ENCODE measurements at places on chromosomes 5 and 9.

GRCh38 chr5:41414598-41414997 is 95.8 kb downstream of the PLCXD3 start:
- DNase-seq: no peak

DNA sequence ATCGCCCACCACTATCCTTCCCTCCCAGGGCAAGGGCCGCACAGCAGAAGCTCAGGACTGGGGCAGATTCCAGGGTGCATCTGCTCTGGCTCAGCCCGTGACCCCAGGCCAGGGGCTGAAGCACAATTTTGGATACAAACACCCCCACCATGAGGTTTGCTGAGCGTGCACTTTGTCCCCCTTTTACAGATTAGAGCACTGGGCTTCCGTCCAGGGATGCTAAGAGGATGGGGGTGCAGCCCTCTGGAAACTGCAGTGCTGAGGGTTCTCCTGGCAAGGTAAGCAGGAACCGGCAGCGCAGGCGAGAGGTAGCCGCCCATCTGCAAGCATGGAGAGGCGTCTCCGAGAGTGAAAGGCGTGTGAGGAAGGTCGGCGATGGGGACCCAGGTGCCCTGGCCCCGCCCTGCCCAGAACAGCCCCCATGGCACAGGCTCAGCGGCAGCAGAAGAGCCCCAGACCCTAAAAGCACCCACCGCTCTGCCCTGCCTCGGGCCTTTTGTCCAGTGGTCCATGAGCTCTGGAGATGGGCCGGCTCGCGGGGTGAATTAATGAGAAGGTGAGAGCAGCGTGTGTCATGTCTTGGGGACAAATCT is 54.5 kb upstream of the OLFM1 start:
- DNase-seq: no peak

DNA sequence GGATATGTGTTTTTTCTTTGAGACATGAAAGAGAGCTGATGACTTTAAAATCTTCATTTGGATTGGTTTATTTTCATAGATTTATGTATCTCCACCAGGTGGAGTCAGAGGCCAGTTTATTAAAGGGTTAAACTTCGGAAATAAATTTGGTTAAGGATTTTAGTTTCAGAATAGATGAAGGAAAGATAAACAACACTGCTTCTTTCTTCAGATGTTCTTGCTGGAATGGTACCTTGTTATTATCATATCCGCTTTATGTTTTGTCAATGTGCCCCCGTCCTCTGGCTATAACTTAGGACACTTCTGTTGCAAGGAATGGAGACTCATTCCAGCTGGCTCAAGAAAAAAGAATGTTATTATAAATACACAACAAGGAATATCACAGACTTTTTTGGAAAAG is 81.2 kb downstream of the ALDH1A1 start:
- no peak for DNase-seq

- no peak for DNase-seq
Observed at GRCh38 chr5:756171-756570, 28.4 kb downstream of the ZDHHC11B start.

- DNase-seq: no peak
Observed at GRCh38 chr9:132878695-132879456, at the start of gene SPACA9. Gene SPACA9 (plus strand): TSS chr9:132878898. CDS start chr9:132883948, 5,050 bp downstream.

DNA sequence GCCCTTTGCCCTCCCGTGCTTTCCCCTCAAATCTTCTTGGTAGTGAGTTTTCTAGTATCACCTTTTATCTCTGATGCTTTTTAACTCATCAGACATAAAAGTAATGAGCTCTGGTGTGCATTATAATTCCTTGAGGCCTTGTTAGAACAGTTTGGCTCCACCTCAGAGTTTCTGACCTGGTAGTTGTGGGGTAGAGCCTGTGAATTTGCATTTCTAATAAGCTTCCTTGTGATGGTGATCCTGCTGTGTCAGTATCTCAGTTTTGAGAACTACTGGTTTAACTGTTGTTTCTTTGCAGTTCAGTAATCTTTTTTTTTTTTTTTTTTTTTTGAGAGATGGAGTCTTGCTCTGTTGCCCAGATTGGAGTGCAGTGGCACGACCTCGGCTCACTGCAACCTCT is 31.1 kb downstream of the UBE2D2 start:
- no peak for DNase-seq

DNA sequence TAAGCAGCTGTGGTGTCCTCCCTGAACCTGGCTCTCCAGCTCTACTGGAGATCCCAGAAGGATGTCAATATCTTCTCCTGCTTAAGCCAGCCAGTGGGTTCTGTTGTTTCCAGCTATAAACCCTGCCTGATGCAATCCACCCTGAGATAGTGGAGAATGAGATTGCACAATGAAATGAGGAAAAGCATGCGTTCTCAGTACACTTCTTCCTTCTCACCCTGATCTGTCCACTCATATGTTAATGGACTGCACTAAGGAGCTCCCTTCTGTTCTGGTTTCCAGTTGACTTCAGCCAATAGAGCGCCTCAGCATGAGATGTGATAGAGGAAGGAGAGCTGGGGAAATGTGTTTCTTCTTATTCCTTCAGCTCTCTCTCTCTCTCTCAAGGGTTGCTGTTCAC is 40.0 kb upstream of the CDH6 start:
- DNase-seq: no peak

DNA sequence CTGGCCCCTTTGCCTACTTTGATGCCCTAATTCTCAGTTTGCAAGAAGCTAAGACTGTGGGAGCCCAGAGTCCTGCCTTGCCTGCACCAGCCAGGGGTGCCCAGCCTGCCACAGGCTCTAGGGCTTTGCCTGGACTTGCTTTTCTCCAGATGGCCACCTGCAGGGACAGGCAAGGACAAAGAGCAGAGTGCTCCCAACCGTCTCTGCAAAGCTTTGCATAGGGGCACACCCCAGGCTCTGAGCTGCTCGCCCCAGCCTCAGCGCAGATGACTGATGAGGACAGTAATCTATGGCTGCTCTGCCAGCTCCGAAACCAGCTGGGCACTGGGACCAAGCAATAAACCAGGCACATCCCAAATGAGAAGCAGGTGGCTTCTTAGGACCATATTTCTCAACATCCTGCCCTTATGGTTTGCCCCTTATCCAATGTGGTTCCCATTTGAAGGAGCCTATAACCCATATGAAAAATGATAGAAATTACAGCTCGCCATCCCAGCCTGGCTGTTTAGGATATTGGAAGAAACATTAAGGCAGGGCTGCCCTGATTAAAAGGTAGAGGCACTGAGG is 25.4 kb upstream of the TCF7 start:
- no peak for DNase-seq

- no peak for DNase-seq
Observed at GRCh38 chr5:6159832-6160430, 218.4 kb downstream of the MED10 start.

GRCh38 chr9:121260457-121261106 is 7.4 kb upstream of the GSN start:
- no peak for DNase-seq

GRCh38 chr9:120475341-120475740 is 104.6 kb downstream of the CDK5RAP2 start:
- DNase-seq: no peak

GRCh38 chr9:136832581-136832980 is 9.7 kb upstream of the AJM1 start:
- no peak for DNase-seq

DNA sequence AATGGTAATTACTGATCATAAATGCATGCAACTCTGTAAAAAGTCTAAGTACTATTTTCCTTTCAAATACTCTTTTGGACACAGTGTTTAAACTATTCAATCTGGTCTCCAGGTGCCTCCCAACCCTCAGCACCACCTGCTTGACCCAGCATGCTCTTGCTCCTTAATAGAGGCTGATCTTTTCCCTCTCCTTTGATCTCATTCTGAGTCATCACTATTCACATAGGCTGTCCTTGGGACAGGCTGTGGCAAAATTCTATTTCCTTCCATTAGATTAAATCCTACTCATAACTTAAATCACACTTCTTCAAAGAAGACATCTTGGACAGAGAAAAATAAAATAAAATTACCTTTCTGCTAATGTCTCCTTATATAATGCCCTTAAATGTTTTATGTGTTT is 199.4 kb upstream of the ST8SIA4 start:
- DNase-seq: no peak

DNA sequence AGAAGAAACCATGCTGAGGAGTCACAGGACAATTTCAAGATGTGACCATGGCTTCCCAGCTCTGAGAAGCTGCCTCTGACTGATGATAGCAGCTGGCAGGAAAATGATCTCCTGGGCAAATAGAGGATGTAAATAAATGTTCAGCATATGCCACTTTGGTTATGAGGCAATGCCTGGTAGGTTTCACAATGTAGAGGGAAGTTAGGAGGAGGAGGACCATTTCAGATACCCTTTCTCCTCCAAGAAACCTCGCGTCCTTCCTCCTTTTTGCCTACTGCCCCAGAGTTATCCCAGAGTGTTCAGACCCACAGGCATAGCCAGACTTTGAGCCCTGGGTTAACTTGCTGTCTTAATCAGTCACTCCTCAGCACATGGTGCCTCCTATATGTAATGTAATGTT is 541.6 kb upstream of the DAP start:
- no peak for DNase-seq

GRCh38 chr9:96612105-96612965 is 7.3 kb downstream of the CDC14B start:
- no peak for DNase-seq

- no peak for DNase-seq
Observed at GRCh38 chr5:152824316-152824715, 419.2 kb upstream of the NMUR2 start.

DNA sequence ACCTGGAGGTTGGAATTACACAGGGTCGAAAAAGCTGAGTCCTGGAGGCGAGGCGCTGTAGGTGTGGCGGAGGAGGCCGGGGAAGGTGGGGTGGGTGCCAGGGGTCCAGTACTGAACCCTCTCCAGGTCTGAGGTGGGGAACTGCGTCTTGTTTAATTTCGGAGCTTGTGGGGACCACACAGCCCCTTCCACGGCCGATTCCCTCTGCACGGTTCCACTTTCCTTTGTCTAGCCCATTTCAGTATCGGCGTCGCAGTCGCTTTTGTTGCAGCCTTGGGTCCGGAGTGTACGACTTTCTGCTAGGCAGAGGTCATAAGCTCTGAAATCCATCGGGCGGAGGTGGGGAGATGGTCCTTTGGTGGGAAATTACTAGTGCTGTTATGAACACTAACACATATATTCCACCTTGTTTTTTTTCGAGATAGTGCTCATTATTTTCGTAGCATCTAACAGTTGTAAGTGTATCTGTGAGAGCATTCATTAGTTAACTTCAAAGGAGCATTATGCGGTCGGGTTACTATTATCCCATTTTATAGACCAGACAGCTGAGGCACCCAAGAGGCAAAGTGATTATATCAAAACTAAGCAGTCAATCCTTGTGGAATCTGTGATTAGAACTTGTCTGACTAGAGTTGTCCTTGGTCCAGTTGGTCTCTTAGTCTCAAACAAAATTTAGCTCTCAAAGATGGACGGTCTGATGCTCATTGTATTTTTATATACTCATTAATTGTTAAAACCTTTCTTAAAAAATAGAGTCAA is 737 bp downstream of the RNF180 start:
- DNase-seq: no peak

DNA sequence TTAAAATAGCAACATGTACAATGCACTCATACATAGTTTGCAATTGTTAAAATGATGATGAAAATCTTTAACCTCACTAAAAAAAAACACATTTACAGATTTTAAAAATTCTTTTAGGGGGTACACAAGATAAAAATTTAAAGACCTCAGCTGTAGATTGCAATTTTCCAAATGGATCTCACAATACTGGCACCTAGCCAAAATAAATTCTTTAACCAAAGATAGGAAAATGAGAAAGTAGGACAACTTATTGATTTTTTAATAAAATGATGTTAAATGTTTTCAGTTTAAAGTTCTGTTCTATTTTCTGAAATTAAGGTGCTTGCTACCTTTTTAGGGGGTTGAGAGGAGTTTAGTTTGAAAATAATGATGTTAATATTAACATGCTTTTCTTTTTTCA is 90.0 kb downstream of the PCSK1 start:
- no peak for DNase-seq
